ENCODE measurements at places on chromosomes 13 and 19.
A peak's percentile ranks its signal among the peaks of the same experiment; 100 is the strongest.

DNA sequence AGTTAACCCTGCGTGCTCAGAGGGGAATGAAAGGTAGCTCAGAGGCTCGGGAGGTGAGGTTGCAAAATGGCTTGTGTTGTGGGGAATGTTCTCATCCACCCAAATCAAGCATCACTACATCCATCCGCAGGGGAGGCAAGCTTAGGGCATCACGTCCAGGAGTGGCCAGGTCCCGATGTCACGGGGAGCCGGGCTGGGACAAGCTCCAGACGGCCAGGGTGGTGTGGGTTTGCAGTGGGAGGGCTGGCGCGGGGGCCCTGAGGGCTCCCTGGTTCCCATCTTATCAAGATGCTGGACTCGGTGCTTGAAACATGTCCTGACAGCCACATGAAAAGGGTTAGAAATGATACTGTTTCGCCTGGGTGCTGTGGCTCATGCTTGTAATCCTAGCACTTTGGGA lies 25.8 kb downstream of the EPN1 start:
- no peak for DNase-seq

DNA sequence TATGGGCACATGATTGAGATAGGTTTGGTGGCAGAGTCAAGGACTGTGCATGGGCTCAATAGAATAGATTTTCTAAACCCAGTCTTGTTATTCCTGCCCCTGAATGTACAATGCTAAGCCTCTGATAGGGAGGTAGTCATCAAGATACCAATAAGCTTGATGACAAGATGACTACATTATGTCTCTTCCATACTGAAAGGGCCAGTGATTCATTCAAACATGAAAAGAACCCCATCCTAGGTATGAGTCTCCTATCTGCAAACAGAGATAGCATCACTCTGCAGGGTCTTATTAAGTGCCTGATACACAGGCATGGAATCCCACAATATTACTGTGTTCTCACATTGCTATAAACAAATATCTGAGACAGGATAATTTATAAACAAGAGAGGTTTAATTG lies 40.3 kb upstream of the UFM1 start:
- no peak for DNase-seq

DNA sequence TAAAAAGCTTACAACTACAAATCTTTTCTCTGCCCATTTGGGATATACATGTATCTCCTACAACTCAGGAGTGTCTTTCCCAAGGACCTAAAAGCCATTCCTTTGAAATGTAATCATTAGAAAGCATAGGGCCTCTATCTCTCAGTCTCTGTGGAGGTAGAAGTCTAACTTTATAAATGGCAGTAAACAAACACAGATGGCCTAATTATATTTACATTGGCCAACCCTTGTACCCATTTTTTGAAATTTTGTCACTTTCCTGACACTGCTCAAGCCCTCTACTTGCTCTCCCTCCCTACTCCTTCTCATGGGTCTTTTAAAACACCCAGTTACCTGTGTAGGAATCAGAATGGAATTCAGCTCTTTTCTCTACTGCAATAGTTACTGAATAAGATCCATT lies 24.8 kb downstream of the RNF6 start:
- DNase-seq, result no peak

DNA sequence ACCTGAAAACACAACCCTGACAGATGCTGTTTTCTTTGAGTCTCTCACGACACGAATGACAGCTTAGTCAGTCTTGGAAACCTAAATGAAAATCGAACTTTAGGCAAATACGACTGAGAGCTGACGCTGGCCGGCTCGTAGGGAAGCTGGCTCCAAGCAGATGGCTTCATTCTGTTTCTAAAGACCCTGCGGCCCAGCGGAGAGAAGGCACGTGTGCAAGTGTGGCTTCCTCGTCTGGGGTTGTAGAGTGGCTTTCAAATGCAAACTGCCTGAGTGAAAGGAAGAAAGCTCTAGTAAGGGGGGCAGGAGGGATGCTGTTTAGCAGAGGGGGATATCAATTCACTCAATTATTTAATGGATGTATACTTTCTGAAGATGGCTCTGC lies 26.1 kb upstream of the TIMM44 start:
- no peak for DNase-seq

DNA sequence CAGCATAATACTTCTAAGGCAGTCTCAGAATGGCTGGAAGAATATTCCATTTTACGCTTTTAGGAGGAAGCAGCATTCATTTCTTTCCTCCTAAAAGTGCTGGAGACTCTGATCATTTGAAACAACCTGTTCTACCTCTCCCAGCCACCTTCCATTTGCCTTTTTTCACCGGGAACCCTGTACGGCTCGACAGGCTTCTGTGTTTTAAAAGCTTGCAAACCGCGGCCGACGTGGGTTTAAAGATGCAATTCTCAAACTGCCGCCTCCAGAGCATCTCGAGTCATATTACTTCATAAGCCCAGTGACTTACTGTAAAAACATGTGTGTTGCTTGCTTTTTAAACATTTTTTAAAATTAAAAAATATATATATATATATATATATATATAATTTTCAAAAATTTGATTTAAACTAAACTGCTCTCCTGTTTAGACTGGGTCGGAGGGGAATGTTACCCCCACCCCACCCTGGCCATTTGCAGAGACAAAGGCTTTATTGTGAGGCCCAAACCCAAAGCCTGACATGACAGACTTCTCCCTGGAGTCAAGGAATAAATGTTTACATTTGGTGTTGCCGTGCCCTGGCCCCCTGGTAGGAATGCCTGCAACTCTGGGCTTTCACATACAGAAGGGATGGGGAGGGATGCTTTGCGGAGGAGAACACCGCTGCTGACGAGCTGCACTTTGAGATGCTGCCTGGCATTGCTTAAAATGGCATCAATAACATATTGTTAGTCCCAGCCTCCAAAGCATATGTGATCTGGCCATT lies 30.4 kb downstream of the ZNF536 start:
- no peak for DNase-seq

GRCh38 chr19:7678971-7679751 lies 1.5 kb upstream of the TRAPPC5 start:
- DNase-seq, result peak; percentile 63

DNA sequence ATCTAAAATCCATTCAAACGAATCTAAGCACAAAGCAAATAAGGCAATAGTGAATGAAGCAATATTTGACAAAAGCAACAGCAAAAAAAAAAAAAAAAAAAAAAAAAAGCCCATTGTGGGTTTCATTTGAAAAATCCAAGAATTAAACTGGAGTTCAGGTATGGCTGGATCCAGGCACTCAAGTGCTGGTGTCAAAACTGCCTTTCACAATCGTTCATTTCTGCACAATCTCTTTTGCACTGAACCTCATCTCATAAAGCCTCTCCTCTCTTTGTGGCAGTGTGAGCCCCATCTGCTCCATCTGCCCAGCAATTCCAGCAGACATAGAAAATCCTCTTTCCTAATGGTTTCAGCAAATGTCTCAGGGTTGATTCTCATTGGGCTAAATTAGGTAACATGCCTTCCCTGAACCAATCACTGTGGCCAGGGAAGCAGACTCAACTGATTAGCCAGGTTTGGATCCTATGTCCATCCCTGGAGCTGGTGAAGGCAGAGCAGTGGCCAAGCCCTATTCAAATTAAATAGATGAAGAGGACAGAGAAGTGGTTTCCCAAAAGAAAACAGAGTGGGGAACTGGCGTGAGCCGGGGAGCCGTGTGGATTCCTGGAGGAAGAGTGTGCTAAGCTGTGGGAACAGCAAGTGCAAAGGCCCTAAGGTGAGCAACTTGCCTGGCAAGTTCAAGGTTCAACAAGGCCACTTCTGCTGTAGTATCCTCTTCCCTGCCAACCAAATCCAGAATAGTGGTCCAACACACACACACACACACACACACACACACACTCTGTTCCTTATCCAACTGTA lies 1.2 kb upstream of the HIF3A start:
- DNase-seq, result no peak

GRCh38 chr13:51912091-51912490 lies 50.3 kb downstream of the CCDC70 start:
- no peak for DNase-seq

- no peak for DNase-seq
Observed at GRCh38 chr19:33048806-33049676, 15.6 kb downstream of the RHPN2 start.

- DNase-seq, result no peak
Observed at GRCh38 chr19:56222901-56223300, 20.8 kb downstream of the ZSCAN5C start.

DNA sequence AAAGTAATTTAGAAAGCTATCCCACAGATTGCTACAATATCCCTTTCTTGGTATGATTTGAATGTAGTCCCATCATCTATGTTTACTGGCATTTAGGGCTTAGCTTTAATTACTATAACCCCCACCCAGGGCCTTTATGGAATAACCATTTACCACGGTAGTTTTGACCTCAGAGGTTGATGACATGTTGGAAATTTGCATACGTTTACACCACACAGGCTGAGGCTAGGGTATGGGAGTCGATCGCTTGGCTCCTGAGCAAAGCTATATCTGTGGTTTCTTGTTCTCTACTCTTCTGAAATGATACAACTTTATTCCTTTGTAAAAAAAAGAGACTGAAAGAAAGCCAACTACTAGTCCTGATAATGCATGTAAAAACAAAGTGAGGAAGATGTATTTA lies 28.2 kb upstream of the RFC3 start:
- DNase-seq, result no peak

- no peak for DNase-seq
Observed at GRCh38 chr19:12603714-12604113, 6.9 kb downstream of the ZNF490 start.

DNA sequence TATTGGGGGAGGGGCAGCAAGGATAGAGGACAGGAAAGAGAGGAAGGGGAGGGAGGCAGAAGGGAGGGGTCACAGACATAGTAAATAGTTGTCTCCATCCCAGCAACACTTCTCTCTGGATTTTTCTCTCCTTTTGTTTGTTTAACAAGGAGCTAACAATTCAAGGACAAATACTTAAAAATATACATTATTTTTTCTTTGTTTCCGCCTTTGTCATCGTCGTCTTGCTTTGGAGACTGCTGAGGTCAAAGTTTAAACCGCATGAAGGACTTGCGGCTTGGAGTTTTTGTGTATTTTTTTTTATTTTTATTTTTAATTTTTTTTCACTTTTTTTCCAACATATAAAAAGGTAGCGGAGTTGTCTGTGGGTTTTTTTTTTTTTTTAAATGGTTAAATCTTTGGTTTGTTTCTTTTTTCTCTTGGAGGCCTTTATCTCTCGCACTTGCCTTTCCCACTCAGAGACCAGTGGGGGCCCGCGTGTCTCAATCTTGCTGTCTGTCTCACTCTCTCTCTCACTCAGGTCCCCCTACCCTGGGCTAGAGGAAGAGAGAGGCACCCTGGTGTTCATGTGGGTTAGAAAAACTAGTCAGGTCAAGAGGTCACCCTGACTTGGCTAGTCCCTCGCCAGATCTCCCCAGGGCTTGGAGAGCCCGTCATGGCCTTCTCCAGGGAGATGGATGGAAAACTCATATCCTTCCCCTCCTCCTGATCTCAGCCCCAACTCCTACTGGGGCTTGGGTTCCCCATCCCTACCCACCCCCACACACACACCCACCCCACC lies 11.0 kb downstream of the ZNF574 start:
- DNase-seq, result no peak

DNA sequence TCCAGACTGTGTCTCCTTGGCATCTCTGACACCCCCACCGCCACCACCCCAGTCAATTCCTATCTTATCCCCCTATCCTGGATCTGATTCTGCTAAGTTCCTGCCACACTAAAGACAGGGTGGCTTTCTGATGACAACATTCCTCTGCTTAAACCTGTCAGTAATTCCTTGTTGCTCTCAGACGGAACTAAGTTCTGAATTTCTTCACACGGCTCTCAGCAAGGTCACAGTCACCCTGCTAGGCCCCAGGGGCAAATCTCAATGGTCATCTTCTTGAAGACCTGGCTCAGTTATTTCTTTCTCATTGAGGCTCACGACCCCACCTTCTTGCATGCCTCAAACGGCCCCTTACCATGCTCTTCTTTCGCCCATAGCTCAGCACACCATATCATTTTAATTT lies 7.6 kb downstream of the ALOX5AP start:
- no peak for DNase-seq

- DNase-seq, result peak; percentile 61
Observed at GRCh38 chr19:3986260-3987041, 1.2 kb upstream of the EEF2 start.

DNA sequence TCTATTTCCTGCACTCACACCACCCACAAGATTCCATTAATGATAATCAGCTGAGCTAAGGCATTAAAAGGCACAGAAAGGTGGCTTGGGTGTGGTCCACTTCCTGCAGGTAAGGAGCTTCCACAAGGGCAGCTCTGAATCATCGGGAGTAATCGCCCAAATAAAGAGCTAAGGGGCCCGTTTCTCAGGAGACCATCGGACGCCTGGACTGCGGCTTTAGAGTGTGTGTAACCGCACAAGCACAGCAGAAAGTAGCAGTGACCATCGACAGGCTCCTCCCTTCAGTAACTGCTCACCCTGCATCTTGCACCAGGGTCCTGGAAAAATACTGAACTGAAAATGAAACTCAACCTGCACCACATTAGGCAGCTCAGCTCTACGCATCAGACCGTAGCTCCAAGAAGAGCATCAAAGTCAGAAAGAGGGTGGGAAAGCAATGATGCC lies 6.0 kb downstream of the STK24 start:
- peak; percentile 29 for DNase-seq

DNA sequence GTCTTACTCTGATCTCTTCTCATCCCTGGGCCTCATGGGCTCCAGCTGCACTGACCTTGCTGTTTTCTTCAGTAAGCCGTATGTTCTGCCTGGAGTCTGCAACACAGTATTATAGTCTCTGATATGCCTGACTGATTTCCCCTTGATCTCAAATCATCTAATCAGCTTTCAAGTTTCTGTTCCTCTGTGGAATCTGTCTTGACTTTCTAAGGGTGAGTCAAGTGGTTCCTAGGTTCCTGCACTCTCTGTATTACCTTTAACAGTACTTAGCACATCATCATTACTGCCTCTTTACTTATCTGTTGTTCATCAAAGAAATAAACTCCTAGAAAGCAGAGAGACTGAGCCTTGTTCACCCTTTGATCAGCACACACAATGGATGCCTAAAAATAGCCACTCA lies 350.7 kb downstream of the LMO7 start:
- DNase-seq, result no peak

- DNase-seq, result no peak
Observed at GRCh38 chr19:18875726-18876125, 20.2 kb downstream of the CERS1 start.

DNA sequence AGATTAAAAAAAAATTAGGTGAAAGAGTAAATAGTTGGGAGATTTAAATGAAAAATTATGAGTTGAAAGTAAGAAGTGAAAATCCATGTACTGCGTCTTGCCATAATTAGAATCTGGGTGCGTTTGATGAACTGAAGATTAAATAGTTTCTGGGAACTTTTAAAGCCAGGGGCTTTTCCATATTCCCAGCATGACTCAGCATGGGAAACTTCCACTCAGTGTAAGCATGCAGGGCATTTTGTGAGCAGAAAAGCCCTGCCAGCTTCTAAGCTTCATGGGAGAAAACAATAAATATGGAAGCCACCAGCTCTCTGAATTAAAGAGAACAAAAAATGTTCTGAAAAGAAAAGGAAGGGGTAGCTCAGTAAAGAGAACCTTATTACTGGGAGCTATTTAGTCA lies 62.0 kb upstream of the EDNRB start:
- DNase-seq, result no peak

- no peak for DNase-seq
Observed at GRCh38 chr19:31337008-31337914, 12.0 kb downstream of the TSHZ3 start.
